ENCODE measurements at places on chromosomes 4 and X. TPM values are rescaled to one million over a fixed set of nuclear protein-coding genes. Genes with fewer than 3 reads are reported as not detected.

The MAGEA12 gene
- total RNA-seq, result not detected

The BEND2 gene
- 0.09 TPM for total RNA-seq

The MAOB gene
- 34.0 TPM for total RNA-seq

The FAM149A gene
- total RNA-seq, result 27.1 TPM

The MAGEA11 gene
- total RNA-seq, result not detected

DNA sequence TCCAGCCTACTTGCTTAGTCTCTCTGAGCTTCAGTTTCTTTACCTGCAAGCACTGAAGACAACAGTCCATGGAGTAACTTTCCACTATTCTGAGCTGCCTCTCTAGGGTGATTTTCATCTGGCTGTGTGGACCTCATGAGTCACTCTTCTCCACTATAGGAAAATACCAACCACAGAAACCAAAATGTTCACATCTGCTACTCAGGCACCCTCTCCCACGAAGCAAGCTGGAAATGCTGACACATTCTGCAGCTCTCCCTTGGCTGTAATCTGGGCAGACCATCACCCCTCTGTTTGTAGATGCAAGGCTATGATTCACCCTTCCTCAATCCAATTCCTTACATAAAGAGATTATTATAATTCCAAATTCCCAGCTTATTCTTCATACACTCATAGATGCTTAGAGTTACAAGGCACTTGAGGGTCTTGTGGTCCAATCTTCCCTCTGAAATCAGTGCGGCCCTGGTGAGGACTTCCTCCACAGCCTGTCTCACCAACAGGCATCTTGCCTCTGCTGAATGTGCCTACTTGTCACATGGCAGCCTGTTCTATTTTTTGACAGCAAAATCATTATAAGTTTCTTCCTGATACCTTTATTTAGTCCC lies 97.0 kb upstream of the LNX1 start:
- no peak for DNase-seq

- no peak for DNase-seq
These were observed 110.9 kb upstream of the ENPEP start for GRCh38 chr4:110364911-110365520.

DNA sequence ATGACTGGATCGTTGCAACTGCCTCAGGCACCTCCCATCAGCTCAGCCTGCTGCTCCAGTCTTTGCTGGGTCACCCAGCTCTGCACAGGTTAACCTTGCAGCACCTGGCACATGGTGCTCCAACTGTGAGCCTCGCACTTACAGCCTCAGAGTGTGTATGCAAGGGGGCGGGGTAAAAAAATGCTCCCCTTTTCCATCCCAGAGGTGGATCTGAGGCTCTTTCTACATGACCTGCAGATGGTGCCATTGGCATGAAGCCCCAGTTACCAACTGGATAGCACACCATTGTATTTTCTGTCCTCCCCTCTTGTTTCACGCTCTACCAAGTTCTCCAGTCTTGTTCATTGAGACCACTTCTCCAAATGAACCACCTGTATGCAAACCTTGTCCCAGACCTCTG lies 46.2 kb upstream of the TRPC3 start:
- DNase-seq, result no peak

GRCh38 chr4:145281951-145282350 lies 101.6 kb upstream of the OTUD4 start:
- DNase-seq, result no peak

GRCh38 chrX:13778916-13779315 lies 38.0 kb downstream of the GPM6B start:
- no peak for DNase-seq

GRCh38 chrX:15856222-15856587 lies 1.6 kb upstream of the AP1S2 start:
- no peak for DNase-seq

DNA sequence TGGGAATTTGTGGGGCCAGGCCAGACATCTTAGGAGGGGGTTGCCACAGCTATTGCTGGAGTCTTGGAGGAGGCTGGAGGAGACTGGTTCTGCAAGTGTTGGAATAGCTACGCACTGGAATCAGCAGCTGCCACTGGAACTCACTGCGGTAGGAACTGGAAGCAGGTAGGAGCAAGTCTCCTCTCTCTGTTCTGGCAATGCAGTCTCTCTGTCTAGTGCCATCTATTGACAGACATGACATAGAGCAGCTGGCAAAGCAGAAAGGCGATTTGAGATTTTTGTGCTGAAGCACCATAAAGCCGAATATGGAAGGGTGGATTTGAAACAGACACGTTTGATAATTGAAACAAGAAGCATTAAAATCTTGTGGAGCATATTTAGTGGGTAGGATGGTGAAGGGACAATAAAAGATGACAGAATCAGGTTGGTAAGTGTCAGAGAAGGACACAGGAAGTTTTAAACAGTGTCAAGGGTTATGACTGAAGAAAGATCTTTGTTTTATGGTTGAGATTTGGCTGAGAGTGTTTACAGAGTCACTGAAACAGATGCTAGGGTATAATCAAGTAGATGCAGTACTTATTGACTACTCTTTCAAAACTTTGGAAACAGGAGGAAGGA lies 23.5 kb upstream of the SYNPO2 start:
- DNase-seq, result no peak

- no peak for DNase-seq
These were observed 11.9 kb upstream of the POF1B start for GRCh38 chrX:85391185-85391877.

GRCh38 chr4:122701965-122702364 lies 30.5 kb upstream of the BBS12 start:
- no peak for DNase-seq

- DNase-seq, result no peak
These were observed 497.9 kb upstream of the PCDH10 start for GRCh38 chr4:132651196-132651595.

DNA sequence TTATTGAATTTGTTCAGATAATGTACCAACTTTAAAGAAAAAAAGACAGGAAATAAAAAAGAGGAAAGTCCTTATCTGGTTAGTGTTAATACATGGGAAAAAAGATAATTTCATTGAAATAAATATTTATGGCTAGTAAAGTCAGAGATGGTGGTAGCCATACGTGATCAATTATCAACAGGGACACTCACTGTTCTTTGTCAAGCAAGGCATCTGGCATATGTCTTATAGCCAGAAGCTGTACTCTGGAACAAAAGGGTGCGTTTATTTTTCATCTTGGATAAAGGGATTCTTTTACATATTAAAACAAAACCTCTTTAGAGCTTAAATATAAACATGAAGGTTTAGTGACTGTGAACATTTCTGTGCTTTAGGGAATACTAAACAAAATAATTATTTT lies 26.7 kb downstream of the HDX start:
- no peak for DNase-seq

Data from liver (tissue), 10 donors.